ENCODE measurements at places on chromosomes 1 and 21.

GRCh38 chr1:157955221-157955620 lies 38.2 kb upstream of the KIRREL1 start:
- DNase-seq, result no peak

- no peak for DNase-seq
These were observed 367.2 kb upstream of the ST6GALNAC5 start for GRCh38 chr1:76500116-76500515.

DNA sequence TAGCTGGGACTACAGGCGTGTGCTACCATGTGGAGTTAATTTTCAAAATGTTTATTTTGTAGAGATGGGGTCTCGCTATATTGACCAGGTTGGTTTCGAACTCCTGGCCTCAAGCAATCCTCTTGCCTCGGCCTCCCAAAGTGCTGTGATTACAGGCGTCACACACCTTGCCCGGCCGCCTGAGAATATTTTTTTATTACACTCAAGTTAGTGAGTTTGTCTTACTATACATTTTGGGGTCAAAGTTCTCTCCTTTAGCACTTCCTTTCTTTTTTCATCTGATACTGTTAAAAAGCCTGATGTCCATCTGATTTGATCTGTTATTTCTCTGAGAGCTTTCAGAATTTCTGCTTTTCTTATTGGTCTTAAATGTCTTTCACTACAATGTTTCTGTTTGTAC lies 128.8 kb downstream of the KIAA0319L start:
- DNase-seq, result no peak

GRCh38 chr1:229808272-229808671 lies 182.2 kb downstream of the URB2 start:
- DNase-seq, result no peak

DNA sequence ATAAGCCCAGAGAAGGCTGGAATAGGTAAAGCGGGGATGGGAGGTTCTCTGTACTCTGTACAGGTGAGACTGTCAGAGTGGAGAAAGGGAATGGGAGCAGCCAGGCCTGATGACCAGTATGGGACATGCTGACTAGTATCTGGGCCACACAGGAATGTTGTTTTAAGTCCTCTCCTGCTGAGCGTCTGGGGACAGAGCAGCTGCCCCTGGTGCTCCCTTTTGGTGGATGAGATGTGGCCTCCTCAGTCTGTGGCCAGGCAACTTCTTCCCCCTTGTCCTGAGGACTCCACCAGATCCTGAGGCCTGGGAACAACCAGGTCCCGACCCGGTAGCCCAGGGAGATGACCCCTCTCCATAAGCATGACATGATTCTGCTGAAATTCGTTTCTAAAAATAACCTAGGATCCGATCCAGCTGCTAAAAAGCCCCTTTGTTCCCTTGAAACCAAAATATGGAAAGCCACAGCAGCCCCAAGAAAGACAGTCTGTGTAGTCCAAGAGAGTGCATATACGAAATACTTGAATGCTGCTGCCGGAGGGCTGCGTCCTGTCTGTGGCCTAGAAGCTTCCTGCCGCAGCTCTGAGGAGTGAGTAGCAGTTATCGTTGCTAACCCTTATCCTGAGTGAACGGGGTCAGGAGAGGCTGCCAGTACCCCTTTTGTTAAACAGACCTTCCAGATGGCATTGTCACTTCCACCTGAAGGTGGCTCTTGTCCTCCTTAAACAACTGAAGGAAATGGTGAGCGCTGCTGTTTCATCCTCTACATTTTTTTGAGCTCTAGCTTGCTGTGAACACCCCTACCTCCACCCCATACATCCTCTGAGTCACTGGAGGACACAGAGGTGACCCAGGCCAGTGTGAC lies 47.1 kb downstream of the ATP2B4 start:
- no peak for DNase-seq

- no peak for DNase-seq
These were observed 7.6 kb upstream of the C4BPB start for GRCh38 chr1:207081088-207081487.

DNA sequence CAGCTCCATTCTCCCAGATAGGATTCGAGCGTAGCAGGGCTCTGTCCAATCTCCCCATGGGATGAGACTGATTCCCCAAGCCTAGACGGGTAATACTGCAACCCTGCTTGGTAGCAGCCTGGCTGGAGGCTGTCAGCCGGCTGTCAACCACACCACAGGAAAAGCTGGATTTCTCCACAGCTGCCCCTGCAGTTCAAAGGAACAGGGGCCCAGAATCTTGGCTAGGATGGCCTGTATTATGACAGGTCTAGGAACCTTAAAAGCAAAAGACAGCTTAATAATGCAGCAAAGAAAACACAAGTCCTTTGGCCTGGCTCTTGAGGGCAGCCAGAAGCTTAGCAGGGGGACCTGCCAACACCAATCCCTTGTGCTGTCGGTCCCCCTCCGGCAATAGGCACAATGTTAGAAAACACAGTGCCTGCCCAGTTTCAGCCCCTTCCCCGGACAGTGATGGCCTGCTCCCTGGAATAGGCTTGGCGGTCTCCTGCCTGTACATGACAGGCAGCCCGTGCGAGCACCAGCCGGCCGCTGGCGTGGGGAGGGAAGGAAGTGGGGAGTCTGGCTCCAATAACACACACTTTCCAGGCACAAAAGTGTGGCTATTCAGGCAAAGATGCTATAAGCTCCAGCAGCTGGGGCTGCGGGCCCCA lies 90.5 kb downstream of the TRABD2B start:
- DNase-seq, result no peak

GRCh38 chr1:196376630-196377328 lies 231.5 kb downstream of the KCNT2 start:
- no peak for DNase-seq

- no peak for DNase-seq
These were observed 85.9 kb downstream of the PDE9A start for GRCh38 chr21:42739061-42739931.

DNA sequence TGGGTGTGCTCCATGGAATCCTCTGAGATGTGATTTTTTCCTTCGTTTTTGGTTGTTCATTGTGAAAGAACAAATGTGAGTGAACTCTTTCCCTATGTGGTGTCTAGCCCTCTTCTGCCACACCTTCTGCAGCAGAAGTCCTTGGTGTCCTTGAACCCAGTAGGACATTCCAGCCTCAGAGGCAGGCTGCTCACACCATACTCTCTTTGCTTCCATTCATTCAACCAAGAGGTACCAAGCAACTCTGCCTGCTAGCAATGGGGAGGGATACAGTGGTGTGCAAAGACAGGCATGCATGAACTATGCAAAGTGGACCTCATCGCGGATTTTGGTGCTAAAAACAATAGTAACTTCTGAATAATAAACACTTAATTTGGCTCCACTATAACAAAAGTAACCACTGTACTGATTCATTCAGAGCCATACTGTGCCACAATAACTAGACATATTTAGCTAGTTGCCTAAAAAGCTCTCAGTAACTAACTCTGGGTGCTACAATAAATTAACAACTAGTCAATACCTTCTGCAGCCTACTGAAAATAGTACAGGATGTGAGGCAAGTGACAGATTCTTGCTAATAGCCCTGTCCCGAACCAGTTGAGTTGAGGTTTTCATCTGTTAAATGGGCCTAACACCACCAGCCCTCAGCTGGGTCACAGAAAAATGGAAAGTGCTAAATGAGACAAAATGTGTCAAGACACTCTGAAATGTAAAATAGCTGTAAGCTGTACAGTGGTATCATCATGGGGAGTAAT lies 155.4 kb downstream of the SLC45A1 start:
- DNase-seq, result no peak

GRCh38 chr1:203065191-203065590 lies 20.6 kb downstream of the MYOG start:
- DNase-seq, result no peak

- no peak for DNase-seq
These were observed 212.3 kb downstream of the PTPRU start for GRCh38 chr1:29448456-29449235.

GRCh38 chr1:40838980-40839942 lies 22.9 kb downstream of the CITED4 start:
- no peak for DNase-seq

DNA sequence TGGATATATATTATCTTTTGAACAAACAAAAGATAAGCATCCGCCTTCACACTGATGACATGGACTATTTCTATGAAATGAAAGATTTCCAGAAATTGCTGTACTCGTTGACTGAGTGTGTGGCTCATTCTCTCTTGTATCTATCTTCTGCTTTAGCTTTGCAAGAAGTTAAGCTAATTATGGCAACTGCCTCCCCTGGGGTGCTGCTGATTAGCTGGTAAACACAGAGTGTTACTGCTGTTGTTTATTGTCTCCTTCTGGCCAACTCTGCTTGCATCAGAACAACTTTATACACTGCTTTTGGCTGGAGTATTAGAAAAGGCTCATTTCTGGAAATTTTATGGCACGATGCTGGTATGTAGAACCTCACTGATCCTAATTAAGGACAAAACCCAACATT lies 95.6 kb upstream of the SNX7 start:
- DNase-seq, result no peak

DNA sequence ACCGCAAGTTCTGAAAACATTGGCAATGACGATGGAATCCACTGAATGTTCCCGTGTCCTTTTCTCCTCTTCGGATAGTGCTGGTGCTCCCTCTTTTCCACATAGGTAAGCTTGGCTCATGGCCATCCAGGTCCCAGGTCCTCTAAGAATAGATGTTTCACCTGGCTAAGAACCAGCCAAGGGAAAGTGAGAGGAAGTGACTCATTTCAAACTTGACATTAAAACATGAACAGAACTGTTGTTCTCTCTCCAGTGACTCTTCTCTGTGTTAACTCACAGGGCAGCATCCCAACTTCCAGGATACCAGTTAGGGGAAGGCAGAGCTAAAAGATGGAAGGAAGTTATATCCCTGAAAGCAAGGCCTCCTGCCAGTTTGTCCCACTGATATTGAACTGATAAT lies 493.8 kb upstream of the CHRM3 start:
- DNase-seq, result no peak

DNA sequence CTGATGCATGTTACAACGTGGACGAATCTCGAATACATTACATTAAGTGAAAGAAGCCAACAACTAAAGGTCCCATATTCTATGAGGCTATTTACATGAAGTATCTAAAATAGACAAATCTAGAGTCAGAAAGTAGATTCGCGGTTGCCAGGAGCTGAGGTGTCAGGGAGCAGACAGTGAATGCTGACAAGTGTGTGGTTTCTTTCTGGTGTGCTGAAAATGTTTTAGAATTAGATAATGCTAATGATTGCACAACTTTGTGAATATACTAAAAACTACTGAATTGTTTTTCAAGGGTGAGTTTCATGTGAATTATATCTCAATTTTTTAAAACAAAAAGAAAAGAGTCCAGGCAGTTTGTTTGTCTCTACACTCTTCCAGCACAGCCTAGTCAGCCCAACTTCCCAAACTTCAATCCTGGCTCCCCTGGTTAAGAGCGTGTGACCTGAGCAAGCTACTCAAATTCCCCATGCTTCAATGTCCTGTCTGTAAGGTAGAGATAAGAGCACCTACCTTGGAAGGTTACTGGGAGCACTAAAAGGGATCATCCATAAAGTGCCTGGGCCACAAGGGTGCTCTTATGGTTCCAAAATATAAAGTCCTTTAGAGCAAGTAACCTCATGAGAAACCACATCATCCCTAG lies 20.9 kb downstream of the HLCS start:
- DNase-seq, result no peak

GRCh38 chr1:64116537-64116936 lies 86.9 kb upstream of the UBE2U start:
- no peak for DNase-seq

DNA sequence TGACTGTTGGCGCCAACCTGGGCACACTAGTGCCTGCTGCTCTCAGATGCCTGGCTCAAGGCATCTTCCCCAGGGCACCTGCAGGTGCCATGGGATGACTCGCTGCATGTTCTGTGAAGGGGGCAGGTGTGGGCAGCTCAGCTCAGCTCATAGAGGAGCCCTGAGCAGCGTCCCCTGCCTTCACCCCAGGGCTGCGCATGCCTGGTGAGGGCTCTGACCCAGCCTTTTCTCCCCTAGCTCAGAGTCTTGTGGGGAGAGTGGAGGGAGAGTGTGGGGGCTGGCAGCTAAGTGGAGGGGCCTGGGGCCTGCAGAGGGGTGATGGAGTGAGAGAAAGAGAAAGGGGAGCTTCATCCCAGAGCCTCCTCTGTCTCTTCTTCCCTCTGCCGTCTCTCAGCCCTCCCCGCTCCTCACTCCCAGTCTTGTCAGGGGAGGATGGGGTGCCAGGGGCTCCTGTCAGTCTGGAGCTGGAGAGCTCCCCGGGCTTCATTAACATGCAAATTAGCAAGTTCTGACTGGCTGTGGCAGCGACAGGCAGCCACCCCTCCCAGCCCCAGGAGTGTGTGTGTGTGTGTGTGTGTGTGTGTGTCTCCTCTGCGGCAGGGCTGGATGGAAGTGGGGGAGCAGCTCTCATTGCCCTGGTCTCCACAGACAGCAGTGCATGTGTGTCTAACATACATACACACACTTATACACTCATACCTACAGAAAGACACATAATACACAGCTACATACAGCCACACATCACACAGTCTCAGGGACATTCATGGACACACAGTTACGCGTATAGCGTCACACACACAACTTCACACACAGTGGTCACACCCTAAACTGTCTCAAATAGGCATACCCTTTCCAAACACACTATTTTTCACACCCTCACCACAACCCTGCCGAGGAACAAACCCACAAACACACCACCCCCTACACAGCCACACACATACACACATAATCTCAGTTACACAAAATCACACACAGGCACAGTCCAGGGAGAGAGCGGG lies 34.0 kb downstream of the FOXO6 start:
- DNase-seq, result peak; percentile 92

- DNase-seq, result peak; percentile 86
These were observed 13.2 kb downstream of the AGRN start for GRCh38 chr1:1033009-1033587.

- DNase-seq, result no peak
These were observed 11.3 kb upstream of the EPHA8 start for GRCh38 chr1:22552021-22552420.

- DNase-seq, result no peak
These were observed 32.2 kb upstream of the GADD45A start for GRCh38 chr1:67652800-67653199.

GRCh38 chr1:205582046-205582445 lies 49.8 kb downstream of the ELK4 start:
- DNase-seq, result no peak

GRCh38 chr1:61083013-61083806 lies 849 bp downstream of the NFIA start:
- no peak for DNase-seq

GRCh38 chr1:237619553-237619952 lies 271.2 kb downstream of the ZP4 start:
- no peak for DNase-seq

GRCh38 chr1:22408230-22408629 lies 43.4 kb upstream of the ZBTB40 start:
- DNase-seq, result no peak

DNA sequence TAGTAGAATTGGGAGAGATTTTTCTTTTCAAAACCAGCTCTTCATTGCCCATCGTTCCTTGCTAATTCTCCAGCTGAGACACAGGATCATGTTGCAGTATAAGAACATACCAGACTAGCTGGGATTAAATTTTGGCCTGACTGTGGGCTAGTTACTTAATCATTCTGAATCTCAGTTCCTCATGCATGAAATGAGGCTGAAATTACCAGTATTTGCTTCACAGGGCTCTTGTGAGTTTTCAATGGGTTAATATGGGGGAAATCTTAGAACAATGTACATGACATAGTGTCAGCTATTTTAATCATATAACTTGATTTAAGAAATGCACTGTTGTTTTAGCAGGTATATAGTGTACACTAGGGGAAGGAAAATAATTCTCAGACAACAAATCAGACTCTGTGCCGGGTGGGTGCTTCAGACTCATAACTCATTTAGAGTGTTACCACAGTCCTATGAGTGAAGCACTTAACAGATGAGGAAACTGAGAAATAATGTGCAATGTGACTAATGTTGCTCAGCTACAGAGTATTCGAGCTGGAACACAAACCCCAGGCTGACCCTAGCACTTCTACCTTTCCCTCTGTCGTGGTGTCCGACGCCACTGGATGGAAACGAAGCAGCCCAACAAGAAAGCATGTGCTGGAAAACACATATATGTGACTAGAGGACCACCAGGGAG lies 137.6 kb upstream of the SGIP1 start:
- no peak for DNase-seq
